ENCODE measurements at places on chromosomes 7 and 10.
A peak's percentile ranks its signal among the peaks of the same experiment; 100 is the strongest.

DNA sequence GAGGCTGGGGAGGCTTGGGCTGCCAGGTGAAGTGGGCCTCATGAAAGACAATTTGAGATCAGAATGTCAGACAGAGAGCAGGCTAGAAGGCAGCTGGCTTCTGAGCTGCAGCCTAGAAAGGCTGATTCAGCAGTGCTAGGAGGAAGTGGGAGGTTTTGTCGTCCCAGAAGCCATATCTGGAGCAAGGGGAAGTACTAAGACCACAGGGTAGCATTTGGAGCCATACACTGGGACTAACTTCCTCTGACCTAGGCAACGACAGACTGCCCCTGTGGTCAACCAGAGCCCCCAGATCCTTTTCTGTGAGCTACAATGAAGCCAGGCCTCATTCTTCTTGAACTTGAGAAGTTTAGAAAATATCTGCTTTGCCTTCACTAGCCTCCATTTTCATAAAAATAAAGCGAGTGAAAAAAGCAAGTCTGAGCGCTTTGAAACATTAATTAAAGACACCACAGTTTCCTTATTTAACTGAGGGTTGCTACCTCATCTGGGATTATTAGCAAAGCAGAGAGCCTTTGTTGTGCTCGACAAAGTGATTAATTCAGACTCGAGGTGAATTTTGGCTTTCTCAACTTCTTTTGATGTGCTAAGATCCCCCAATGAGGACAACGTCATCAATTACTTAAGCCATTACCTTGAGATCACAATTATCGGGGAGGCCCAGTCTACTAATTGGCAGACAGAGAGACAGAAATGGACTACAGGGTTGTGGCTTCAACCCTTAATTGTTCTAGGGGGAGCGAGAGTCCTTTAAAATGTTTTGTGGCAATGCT is 26.6 kb downstream of the TBXAS1 start:
- DNase-seq = no peak

DNA sequence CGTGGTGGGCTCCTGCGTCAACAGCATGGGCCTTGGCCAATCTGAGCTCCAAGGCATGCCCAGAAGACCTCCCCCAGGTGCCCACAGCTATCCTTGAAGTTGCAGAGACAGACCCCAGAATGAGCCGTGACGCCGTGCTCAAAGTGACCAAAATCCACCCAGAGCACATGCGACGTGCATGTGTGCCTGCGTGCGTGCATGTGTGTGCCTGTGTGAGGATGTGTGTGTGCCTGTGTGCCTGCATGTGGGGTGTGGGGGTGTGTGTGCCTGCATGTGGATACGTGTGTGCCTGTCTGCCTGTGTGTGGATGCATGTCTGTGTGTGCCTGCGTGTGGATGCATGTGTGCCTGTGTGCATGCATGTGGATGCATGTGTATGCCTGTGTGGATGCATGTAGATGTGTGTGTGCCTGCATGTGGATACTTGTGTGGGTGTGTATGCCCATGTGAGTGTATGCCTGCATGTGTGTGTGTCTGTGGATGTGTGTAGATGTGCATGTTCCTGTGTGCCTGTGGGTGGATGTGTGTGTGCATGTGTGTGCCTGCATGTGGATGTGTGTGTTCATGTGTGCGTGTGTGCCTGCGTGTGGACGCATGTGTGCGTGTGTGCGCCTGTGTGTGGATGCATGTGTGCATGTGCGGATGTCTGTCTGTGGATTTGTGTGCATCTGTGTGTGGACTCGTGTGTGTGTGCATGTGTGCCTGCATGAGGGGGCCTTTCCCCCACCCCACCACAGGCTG is 42.6 kb downstream of the PWWP2B start:
- DNase-seq = no peak

GRCh38 chr7:99308461-99309074 is 17.1 kb upstream of the ARPC1A start:
- no peak for DNase-seq

GRCh38 chr7:131000389-131000788 is 266.4 kb upstream of the KLF14 start:
- DNase-seq = no peak

GRCh38 chr7:47313564-47313963 is 268.3 kb downstream of the TNS3 start:
- no peak for DNase-seq

DNA sequence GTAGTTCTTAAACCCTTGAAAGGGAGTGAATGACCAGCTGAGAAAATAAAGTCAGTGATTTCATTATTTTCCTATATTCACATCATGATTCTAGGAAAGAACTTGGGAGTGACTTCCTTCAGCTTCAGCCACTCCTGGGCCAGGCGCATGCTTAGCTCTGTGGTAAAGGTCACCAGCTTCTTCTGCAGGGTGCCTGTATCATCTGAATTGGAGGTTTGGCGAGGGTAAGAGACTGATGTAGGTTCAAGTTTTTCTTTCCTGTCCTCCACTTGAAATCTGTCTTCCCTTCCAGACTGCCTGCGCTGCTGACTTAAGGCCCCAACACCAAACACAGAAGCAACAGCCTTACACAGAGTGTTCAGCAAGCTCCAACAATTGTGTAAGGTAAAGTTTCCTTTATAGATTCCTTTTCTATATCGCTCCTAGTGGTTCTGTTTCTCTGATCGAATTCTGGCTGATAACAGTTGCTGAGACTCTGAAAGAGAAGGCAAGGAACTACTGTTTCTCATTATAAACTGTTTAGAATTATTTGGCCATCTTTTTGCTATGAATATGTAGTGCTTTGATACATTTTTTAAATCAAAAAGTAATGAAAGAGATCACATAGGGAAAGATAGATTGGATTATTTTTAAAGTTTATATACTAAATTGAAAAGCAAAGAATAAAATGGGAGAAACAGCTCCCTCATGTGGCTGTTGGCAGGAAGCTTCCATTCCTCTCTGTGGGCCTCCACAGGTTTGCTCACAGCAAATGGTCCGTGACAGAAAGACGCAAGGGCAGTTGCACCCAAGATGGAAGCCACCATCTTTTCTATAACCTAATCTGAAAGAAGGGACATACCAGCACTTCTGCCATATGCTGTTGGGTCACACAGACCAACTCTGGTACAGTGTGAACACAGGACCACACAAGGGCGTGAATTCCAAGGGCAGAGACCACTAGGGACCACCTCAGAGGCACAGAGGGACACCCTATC is 14.0 kb downstream of the GATAD1 start:
- peak; percentile 46 for DNase-seq

DNA sequence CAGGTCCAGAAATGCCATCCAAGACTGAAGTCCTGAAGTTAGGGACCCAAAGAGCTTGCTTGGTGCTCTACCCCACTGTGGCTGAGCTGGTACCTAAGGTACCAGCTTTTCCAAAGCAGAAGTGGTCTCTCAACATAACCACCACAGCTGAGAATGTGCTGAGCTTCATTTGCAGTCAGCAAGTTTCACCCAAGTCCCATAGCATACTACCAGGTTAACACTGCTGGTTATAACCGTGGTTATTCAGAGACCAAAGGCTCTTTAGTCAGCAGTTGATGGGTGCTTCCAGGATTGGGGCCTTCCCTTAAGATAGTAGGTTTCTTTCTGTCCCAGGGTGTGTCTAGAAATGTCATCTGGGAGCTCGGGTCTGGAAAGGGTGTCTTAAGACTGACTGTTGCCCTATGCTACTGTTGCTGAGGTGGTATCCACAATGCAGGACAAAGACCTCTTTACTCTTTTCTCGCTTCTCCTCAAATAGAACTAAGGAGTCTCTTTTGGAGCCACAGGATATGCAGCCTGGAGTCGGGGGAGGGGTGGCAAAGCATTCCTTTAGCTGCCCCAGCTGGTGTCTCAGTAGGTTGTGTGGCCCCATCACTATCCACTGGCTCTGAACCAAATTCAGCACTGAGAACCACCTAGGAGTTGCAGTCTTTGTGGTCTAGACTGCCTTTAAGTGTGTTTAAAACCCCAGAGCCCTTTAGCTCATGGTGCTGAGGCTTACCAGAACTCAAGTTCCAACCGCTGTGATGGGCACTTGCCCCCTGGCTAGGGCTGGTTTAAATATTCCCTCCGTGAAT is 354.9 kb upstream of the SEMA3C start:
- DNase-seq = peak; percentile 5

DNA sequence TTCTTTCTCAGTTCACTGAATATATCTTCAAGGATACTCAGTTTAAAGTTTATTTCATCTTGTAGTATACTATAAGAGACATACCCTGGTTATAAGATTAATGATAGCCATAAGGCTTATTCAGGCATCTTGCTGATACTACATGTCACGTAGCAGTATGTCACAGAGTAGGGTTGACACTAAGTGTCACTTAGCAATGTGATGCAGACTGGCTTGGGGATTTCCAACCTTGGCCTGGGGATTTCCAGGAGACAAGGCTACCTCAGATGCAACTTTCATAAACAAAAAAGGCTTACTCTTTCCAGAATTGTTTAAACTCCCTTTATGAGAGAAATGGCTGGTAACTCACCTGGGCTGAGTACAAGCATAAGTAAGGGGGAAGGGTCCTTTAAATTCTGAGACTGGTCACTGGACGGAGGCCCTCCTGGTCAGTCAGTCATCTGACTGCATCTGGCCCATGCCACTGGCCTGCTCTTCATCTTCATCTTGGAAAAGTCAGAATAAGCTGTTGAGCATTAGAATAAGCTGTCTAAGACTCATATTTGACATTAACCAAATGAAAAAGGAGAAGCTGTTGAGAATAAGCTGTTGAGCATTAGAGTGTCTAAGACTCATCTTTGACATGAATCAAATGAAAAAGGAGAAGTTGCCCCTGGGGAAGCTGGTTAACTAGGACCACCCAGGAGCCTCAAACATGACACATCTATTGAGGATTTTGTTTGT is 9.5 kb downstream of the SLC13A1 start:
- DNase-seq = peak; percentile 3

GRCh38 chr7:37982423-37982822 is 62.0 kb downstream of the EPDR1 start:
- no peak for DNase-seq

DNA sequence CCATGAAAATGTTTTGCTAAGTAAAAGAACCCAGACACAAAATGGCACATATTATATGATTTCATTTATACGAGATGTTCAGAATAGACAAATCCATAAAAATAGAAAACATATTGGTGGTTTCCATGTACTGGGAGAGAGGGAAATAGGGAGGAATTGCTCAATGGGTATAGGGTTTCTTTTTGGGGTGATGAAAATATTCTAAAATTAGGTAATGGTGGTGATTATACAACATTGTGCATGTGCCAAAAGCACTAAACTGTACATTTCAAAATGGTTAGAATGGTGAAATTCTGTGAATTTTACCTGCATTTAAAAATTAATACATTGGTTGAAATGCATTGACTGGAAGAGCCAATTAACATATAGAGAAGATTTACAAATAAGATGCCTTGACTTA is 613.9 kb downstream of the TNS3 start:
- no peak for DNase-seq

- DNase-seq = no peak
Observed at GRCh38 chr10:7478727-7479457, 68.1 kb upstream of the SFMBT2 start.

DNA sequence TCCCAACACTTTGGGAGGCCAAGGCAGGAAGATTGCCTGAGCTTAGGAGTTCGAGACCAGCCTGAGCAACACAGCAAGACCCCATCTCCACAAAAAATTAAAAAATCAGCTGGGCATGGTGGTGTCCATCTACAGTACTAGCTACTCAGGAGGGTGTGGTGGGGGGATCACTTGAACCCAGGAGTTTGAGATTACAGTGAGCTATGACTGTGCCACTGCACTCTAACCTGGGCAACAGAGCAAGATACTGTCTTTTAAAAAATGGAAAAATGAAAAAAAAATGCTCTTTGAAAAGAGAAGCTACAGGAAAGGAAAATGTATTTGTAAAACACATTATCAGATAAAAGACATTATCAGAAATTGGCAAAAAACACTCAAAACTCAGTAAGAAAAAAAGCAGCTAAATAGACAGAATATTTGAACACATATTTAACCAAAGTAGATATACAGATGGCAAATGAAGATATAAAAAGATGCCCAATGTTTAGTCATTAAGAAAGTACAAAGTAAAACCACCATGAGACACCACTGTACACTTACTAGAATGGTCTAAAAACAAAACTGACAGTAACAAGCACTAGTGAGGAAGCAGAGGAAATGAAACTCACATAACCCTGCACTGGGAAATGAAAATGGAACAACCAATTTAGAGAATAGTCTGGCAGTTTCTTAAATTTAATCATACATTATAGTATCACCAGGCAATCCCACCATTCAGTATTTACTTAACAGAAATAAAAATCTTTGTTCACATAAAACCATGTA is 40.5 kb downstream of the NRBF2 start:
- DNase-seq = no peak

DNA sequence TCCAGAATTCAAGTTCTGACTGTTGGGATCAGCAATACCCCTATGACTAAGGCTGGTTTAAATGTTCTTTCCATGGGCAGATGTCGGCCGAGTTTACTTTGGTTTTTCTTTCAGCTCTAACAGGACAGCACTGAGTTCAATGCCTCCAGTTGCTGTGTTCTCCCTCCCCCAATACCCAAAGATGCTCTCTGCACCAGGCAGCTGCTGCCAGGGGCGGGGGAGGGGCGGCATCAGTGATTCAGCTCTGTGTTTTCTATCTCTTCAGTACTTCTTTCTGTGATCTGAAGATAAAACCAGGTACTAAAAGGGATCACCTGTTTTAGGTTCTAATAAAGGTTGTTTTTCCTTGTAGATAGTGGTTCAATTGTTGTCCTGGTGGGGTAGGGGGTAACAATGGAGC is 576.7 kb upstream of the POT1 start:
- no peak for DNase-seq

DNA sequence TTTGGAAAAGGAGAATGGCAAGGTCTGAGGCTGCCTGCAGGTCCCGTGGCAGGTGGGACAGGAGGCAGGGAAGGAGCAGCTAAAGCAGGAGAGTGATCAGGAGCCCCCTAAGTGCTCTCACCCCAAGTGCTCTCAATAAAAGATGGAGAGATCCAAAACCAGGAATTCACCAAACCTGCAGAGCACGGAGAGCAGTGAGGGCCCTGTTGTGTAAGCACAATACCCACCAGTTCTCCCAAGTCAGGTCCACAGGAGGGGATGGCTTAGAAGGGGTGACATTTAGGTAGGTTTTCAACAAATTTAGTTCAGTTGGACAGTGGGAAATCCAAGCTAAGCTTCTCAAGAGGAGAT is 40.8 kb downstream of the GNA12 start:
- DNase-seq = no peak

DNA sequence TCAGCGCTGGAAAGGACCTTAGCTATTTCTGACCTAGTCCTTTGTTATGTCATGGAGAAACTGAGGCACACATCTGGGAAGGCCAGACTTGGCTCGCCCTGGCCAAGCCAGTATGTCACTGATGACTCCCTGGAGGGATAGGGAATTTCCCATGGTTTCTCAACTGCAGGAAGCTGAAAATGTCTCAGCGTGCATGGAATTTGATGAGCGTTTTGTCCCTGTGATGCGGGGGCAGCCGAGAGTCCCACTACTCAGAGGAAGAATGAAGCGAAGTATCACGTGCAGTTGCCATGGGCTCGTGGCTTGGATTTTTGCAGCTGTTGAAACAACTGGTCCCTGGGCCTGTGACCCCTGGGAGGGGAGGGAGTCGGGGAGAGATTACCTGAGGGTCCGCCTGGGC is 44.8 kb downstream of the CLIP2 start:
- peak; percentile 73 for DNase-seq

GRCh38 chr10:90787393-90788198 is 70.2 kb downstream of the HTR7 start:
- DNase-seq = peak; percentile 35
